Brain microvascular endothelial cell (primary cell): ENCODE measurements at places on chromosomes 11 and 22.

DNA sequence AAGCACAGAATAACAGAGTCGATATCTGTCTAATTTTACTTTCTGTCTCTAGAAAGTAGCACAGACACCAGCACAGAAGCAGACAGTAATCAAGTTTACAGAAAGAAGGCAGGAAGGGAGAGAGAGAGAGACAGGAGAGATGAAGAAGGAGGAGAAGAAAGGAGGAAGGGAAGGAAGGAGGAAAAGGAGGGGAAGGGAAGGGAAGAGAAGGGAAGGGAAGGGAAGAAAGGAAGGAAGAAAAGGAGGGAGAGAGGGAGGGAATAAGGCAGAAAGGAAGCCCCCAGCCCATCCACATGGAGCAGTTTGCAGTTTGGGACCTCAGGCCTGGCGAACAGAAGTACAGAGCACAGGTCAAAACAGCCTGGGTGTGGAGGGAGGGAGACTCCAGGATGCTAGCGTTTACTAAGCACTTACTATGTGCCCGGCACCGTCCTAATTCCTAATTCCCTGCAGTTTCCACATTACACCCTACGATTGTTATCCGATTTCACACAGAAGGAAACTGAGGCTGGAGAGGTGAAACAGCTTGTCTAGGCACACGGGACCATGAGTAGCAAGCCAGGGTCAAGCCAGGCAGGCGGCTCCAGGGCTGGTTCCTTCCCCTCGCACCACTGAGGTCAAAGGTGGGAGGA is 46.0 kb upstream of the WNT7B start:
- DNase-seq, result no peak

DNA sequence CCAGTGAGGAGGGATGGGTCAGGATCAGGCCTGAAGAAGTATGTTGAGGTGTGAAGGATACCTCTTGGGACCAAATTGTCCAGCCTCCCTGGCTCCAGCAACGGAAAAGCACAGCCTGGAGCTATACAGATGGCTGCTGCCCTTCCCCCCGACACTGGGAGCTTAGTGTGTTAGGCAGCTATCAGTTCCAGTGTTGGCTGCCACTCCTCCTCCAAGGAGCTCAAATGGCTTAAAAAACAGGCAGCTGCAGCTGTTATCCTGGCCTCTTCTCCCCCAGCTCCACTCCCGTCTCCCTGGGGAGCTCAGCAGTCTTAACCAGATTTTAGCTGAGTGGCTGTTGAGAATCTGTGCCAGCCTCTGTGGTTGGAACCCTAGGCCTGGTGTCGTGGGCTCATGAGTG is 225.0 kb downstream of the JRKL start:
- no peak for DNase-seq

DNA sequence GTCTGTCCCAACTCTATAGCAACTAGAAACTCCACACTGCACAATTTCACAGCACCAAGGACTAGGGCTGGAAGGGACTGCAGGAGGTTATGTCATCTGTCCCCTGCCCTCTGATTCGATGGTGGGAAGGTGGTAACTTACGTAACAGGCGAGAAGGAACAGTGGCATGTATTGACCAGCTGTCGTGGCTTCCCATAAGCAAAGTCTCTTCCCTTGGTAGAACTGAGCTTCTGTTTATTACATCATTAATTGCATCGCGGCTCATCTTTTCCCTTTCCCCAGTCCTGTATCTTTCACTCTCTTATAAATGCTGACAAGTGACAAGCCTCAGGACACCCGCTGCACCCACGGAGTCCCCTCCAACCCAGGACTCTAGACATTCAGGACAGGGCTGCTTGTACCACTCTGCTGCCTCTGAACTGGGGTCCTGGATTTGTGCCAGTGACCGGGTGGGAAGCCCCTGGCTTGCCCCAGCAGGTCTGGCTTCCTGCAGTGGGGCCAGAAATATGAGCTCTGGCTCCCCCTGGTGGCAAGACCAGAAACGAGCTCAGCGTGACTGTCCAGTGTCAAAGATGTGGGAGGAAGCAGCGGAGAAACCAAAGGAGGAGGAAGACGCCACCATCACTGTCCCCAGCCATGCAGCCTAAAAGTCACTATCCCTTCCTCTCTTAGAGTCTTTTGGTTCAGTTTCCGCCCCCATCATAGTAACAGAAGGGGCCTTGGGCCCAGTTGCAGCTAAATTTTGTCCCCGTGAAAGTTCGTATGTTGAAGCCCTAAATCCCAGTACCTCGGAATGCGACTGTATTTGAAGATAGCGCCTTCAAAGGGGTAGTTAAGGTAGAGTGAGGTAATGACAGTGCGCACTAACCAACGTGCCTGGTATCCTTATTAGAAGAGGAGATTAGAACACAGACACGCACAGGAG is 84.5 kb downstream of the ISX start:
- peak; percentile 51 for DNase-seq

DNA sequence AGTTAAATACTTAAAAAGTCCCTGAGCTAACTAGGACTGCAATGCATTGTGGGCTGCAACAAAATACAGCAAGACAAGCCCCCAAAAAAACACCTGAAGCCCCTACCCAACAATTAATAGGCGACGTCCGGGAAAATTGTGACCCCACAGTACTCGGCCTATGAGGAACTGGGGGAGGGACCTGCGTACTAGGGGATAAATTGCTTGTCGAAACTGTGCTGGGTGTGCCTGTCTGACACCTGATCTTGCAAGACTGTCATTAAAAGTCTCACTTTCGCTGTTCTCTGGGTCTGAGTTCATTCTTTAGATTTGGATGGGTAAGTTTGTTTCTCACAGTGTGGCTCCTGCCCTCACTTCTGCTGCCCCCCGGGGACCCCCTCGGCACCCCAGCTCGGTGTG is 15.2 kb downstream of the TANGO2 start:
- no peak for DNase-seq

GRCh38 chr11:44782478-44782877 is 55.7 kb downstream of the TSPAN18 start:
- no peak for DNase-seq

- DNase-seq, result no peak
These were observed 118.9 kb downstream of the MRTFA start for GRCh38 chr22:40517631-40518030.

- DNase-seq, result peak; percentile 59
These were observed 30.9 kb downstream of the C22orf31 start for GRCh38 chr22:29030618-29031226.

DNA sequence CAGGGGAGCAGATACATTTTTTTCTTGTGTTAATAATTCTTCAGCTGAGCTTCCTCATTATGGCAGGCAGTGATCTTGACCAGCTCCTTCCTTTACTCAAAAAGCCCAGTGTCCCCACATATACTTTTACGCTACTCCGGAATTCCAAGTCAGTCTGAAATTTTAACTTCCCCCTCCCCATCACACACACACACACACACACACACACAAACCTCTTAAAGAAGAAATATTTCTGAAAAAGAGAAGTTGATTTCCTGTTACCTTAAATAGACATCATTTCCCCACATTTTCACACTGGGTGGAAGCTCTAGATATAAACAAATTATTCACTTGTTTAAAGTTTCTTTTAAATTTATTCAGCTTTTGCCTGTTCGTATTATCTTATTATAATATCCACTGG is 113.9 kb downstream of the DBX1 start:
- DNase-seq, result no peak

DNA sequence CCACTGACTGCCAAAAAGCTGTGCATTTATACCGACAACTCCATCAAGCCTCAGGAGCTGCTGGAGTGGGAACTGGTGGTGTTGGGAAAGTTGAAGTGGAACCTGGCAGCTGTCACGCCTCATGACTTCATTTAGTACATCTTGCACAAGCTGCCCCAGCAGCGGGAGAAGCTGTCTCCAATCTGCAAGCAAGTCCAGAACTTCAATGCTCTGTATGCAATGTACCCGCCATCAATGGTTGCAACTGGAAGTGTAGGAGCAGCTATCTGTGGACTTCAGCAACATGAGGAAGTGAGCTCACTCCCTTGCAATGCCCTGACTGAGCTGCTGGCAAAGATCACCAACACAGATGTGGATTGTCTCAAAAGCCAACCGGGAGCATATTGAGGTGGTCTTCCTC is at the start of gene SLC22A25:
Gene SLC22A25 (minus strand): TSS at position 67 of the 400 bp plus-strand sequence. CDS start 13,947 bp downstream, outside the sequence.
- DNase-seq, result peak; percentile 1

GRCh38 chr22:40932396-40932795 is 18.8 kb upstream of the RBX1 start:
- DNase-seq, result no peak

- DNase-seq, result peak; percentile 96
These were observed at the start of gene DPAGT1 for GRCh38 chr11:119101759-119102423. Gene DPAGT1 (minus strand): TSS chr11:119101853. CDS start chr11:119101655, 198 bp downstream.

DNA sequence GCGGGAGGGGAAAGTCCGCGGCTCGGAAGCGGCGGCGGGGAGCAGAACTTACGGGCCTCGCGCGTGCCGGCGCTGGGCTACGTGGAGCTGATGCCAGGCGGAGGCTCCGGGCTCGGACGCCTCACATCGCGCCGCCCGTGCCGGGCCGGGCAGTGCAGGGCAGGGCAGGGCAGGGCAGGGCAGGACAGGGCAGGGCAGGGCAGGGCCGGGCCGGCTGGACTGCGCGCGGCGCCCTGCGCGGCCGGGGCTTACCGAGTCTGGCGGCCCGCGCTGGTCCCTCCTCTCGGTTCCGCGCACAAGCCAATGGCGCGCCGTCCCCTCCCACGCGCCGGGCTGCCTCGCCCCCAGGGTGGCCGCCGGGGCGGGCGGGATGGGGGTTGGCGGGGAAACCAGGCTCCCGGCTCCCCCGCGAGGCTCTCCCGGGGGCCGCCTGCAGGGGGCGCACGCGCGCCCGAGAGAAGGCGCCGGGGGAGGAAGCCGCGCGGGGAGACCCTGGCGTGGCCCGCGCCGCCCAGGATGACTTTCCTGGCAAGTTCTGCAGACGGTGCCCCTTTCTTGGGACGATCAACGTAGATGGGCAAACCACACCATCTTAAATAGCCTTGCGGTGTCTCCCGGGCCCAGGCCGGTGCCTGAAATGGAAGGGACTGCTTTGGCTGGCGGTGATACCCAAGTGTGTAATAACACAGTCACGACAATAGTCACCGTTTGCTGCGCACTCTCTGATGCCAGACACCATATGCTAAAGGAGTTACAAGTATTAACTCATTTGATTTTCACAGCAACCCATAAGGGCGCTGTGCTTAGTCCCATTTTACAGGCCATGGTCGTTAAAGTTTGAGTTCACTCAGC is at the start of gene TP53I11:
Gene TP53I11 (minus strand): TSS at position 259 of the 852 bp plus-strand sequence. CDS start 12,548 bp downstream, outside the sequence.
- peak; percentile 25 for DNase-seq

DNA sequence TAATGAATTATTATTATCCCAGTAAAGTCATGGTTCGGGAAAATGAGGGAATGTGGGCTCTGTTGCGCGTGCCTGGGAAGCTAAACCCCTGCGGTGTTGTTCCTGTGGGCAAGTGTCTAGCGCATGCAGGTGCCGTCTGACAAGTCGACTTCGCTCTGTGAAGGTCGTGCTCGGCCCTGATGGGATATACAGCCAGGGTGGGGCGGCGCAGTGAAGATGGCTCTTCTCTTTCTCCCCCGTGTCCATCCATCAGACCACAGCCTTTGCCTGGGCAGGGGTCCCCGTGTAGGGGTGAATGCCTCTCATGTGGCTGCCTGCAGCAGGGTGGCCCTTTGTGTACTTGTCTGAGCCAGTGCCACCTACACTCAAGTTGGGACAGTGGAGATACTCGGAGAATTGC is 12.8 kb upstream of the TRMU start:
- DNase-seq, result no peak

DNA sequence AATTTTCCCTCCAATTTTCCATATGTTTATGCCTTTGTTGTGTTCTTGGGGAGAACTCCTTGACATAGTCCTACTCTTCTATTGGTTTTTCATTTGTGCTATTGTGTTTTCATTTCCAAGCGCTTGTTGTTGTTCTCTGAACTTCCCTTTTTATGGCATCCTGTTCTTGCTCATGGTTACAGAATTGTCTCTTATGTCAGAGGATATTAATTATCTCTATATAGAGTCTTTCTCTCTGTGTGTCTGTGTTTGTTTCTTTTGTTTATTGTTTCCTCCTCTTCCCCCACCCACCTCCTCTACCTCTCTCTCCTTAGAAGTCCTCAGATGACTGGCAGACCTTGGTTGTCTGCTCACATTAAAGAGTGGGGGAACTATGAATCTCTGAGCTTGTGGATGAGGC is 69.9 kb downstream of the HORMAD2 start:
- DNase-seq, result no peak
